Stromal cell of bone marrow (primary cell): ENCODE measurements at places on chromosomes 7 and 10.

DNA sequence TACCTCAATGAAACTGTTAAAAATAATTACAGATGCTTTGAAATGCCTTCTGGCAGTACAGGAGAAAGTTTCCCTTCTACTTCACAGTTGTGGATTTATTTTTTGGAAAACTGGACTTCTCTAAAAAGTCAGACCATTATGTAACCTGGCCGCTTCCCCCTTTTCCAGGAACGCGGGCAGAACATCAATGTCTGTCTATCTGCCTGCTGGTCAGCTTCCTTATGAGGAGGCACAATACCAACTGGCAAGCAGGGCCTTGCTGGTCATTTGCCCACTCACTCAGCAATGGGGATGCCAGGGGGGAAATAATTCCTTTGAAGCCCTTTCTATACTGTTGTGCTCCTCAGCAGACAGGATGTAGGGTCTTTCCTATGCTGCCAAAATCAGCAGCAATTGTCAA is 22.5 kb upstream of the ADRB1 start:
- no peak for DNase-seq

GRCh38 chr10:12350925-12351324 is 1.6 kb downstream of the CAMK1D start:
- DNase-seq, result no peak

DNA sequence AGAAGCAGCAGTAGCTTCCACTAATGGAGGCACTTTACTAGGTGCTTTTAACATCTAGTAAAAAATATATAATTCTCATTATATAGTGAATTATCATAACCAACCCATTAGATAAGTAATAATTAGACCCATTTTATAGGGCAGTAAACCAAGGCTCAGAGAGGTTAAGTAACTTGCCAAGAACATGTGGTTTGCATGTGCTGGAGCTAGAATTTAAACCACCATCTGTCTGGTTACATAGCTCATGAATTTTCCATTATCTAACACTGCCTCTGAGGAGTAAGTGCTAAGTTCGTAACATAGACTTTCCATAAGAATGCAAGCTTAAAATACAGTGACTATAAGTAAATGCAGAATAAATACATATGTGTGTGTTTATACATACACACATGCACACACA is 41.9 kb downstream of the CREB3L2 start:
- DNase-seq, result no peak

GRCh38 chr7:29035044-29035740 is 77.1 kb upstream of the TRIL start:
- DNase-seq, result peak; percentile 82

- no peak for DNase-seq
Observed at GRCh38 chr7:83872501-83872900, 223.6 kb upstream of the SEMA3E start.

DNA sequence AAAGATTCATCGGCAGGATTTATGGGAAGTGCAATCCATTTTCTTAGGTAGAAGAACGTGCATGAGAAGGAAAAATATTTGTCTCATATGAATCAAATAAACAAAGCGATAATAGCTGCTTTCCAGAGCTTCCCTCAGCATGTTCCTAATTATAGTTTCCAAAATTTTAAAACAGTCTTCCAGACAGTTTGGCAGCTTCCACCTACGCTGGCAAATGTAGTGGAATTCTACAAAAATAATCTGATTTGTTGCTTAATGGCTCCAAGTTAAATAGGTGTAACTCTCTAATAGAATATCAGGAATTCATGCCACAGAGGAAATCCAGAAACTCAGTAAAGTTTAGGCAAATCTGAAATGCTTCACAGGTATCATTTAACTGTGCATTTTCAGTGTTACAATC is 23.3 kb upstream of the AGBL3 start:
- no peak for DNase-seq

DNA sequence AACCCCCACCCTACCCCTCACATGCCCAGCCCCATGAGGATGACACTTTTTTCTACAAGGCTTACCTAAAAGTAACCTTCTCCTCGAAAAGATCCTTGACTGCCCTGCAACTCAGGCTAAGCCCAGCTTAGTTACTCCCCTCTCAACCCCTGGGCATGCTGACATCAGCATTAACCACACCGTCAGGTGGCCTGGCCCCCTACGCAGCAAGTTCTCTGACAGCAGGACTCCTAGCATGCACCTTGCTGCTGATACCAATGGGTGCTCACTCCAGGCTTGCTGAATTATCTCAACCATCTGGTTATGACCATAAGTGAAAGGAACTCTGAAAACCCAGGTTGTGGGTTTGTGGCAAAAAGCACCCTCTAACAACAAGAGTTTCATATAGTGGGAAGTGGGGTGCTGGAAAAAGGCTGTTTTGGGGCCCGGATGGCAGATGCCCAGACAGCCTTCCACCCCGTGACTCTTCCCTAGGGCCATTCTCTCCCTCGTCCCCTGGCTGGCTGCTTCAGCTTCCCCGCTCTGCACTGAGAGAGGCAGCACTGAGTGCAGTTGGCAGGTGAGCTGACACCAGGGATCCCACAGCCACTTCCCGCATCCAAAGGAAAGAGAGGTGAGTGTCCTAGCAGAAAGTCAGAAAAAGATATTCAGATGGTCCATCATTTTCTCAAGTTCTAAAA is 518.9 kb downstream of the KCNMA1 start:
- DNase-seq, result no peak

- DNase-seq, result no peak
Observed at GRCh38 chr10:55631071-55631654, 729.9 kb downstream of the ZWINT start.

DNA sequence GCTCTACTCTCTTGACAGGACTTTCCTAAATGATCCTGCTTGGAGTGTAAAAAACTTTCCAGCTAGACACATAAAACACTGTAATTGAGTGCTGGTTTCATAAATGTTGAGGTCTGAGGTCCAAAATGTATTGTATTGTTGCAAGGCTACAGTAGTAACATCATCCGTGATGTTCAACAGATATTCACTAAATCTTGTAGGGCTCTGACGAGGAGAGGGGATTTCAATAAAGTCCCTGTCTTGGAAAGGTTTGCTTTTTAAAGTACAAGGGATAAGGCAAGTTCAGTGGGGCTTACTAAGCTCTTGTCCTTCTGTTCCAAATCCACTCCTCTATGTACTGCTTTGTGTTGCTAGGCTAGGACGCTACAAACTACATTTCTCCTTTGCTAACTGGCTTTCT is 48.9 kb downstream of the FHIP2A start:
- DNase-seq, result no peak

- DNase-seq, result no peak
Observed at GRCh38 chr10:126430512-126430911, 42.2 kb upstream of the ADAM12 start.

DNA sequence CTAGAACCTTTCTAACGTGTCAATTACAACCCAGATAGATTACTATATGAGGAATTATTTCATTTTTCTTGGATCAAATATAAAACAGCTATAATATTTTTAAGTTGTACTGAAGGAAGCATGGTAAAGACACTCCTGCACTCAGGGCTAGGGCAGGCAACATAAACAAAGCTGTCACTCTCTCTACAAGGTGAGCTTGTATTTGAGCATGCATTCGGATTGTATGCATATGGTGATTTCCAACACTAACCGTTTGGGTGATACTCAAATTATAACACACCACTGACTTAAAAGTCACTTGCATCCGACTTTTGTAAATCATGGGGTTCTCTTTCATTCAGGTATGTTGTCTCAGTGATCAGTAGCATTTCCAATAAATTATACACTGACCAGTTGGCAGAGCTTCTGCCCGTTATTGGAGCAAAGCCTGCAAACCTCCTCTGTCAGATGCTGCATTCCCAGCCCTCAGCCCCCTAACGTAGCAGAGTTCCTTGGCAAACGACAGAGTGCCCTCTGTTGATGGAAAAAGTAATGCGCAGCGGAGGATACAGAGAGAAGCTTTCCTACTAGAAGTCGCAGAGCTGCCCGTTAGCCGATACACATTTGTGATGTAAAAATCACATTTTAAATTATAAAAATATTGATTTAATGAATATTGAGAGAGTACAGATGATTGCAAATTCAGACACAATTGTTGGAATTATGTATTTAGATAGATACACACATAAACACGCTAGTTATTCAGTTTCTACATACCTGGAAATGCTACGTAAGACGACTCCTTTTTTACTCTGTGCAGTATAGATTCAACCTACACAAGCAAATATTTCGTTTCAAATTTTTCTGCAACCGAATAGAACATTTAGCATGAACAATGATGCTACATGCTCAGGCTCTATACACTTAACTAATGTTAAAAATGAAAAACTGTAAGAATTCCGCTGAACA is 173.9 kb upstream of the SP4 start:
- peak; percentile 18 for DNase-seq

GRCh38 chr7:139182363-139182762 is 48.7 kb upstream of the UBN2 start:
- DNase-seq, result no peak

DNA sequence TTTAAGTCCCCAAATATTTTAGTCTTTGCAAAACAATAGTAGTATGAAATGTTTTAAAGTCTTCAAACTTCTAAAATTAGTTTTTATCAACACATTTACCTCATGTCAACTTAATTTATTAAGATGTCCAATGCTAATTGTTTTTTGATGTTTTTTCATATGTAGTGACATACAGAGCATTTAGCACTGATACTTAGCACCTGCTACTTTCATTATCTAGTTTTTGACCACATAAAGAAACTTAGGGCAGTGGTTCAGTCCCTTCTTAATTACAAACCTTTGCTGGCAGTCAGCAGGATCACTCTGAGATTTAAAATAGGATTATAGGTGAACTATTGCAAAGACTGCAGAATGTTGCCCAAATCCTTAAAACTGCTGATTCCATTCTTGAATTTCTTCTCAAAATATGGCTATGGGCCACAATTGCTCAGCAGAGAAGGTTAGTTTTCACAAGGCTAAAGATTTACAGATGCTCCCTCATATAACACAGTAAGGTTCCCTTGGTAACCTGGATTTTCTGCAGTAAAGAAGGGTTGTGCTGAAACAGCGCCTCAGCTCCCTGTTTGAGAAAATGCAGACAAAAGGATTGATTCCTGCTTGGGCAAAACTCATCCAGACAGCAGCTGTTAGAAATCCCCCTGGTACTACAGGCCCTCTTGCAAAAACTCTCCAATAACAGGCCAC is 3.4 kb downstream of the GPR85 start:
- no peak for DNase-seq
